AG09319 (cell line): ENCODE measurements at places on chromosomes 7 and 10.

DNA sequence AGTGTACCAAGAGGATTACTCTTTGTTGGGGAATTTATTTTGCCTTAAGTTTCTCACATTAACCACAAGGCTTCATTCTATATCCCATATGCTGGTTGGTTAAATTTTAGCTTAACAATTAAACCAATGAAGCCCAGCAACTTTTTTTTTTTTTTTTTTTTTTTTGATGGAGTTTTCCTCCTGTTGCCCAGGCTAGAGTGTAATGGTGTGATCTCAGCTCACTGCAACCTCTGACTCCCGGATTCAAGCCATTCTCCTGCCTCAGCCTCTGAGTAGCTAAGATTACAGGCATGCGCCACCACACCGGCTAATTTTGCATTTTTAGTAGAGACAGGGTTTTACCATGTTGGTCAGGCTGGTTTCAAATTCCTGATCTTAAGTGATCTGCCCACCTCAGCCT is 75.0 kb upstream of the MKX start:
- no peak for DNase-seq

DNA sequence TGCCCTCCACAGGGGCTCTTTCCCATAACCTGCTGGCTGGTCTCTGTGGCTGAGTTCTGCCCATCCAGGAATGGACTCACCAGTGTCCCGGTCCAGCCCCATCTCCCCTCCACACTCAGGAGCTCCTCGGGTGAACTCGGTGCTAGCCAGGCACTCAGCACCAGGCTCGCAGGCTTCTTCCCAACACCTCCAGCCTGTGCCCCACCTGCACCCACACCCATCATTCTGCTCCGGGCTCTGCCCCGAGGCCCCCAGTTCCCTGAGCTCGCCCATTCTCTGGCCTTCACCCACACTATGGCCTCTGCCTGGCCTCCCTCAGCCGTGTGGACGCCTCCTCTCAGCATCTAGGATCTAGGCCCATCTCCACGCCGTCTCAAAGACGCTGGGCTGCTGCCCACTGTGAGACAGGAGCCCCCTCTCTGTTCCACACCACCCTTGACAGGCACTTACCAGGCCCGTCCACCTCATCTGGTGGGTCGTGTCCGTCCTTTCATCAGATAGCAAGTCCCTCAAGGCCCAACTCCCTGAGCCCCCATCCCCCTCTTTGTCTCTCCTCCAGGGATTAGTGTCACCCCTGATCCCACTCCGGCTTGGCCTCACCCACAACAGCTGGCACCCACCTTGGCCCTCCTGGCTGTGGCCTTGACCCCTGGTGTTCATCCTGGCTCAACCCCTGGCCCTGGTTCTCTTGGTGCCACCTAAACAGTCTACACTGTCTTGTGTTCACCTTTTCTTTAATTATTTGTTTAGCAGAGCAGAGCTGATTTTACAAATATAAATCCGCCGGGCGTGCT is 76.0 kb upstream of the FAM20C start:
- no peak for DNase-seq

DNA sequence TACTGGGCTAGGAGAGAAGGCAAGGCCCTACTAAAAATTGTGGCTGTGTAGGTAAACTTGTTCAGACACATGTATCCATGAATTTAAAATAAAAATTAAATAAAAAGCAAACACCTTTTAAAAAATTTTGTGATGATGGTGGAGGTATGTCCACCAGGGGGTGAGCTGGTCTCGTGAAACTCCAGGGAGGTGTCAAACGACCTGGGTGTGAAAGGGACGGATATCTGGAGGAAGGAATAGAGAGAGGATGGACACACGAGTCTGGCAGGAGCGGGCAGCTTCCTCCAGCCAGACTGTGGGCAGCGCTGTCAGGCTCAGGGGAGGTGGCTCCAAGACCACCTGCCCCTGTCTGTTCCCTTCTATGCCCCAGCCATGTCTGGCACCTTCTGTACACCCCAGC is 34.8 kb upstream of the DMBT1 start:
- DNase-seq = no peak

DNA sequence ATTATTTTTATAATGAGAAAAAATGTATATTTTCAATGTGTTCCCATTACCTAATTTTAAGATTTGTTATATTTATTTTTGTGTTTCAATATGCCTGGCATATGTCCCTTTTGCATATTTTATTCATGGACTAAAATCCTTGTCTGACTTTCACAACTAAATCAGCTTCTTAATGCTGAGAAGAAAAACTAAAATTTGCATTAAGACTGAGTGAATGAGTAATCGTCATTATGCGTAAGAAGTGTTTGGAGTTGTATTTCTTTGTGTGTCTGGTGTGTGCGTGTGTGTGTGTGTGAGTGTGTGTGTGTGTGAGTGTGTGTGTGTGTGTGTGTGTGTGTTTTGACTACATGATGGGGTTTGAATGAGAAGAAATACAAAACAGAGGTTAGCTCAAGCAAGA is 201.7 kb upstream of the SP8 start:
- no peak for DNase-seq

GRCh38 chr7:130494431-130494858 is 2.6 kb downstream of the MEST start:
- no peak for DNase-seq

- DNase-seq = no peak
Observed at GRCh38 chr7:108492742-108493141, 33.2 kb downstream of the PNPLA8 start.

DNA sequence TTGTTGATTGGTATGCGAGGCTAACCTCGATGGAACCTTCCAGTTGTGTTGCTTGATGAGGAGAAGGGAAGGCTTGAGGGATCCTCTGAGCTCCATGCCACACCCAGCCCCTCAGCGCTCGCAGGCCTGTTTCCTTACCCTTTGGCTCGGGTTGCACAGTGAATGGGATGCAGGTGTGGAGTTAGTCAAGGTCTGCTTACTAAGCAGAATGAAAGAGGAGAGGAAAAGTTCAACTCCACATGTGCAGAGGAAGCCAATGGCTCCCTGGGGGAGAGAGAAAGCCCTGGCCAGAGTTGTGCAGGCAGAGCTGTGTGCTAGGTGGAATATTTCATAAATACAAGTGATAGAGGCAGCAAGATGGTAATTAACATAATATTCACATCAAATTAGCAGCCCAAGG is 85.5 kb downstream of the JCAD start:
- DNase-seq = no peak

DNA sequence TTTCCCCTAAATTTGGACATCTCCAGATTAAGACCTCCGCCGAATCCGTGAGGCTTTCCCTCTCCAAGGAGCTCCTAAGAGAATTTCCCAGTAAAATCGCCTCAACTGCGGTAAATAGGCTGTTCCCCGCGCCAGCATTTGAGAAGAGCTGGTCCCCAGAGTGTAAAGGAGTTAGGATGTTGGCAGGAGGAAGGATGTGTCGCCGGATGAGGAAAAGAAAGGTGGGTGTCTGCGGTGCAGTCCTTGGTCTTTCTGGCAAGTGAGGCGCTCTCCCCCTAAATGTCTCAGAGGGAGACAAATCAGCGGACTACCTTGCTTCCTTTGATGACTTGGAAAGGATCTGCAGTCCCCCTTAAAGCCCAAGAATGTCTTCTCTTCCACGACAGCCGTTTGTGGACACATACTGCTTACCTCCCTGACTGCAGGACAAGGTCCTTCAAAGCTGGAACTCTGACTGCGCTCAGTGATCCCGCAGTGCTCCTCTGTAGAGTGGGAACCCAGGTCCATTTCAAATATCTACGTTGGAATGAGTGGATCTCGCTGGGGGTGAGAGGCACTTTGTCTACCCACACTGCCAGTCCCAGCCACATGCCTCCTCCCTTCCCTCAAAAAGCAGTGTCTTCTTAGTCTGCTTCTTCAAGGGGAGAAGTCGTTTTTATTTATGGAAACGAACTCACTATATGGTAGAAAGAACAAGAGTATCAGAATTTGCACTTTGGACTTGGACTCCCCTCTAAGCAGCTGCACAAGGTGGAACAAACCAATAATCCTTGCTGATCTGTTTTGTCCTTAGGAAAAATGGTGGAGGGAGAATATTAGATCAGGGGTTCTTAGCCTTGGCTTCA is 1.1 kb upstream of the DLG5 start:
- DNase-seq = no peak

DNA sequence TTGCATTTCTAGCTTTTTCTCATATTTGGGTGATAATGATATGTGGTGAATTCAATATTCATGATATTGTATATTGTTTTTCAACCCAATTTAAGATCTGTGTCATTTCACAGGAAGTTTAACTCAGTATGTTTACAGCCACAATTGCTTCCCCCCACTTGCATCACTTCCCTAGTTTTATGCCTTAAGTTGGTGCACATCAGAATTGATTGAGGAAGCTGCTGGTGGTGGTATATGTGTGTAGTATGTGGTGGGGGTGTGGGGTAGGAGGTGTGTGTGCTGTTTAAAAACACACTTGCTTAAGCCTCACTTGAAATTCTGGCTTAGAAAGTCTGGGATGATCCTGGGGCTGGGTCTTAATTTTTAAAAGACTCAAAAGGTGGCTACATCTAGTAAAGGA is 245.1 kb upstream of the AOAH start:
- no peak for DNase-seq

DNA sequence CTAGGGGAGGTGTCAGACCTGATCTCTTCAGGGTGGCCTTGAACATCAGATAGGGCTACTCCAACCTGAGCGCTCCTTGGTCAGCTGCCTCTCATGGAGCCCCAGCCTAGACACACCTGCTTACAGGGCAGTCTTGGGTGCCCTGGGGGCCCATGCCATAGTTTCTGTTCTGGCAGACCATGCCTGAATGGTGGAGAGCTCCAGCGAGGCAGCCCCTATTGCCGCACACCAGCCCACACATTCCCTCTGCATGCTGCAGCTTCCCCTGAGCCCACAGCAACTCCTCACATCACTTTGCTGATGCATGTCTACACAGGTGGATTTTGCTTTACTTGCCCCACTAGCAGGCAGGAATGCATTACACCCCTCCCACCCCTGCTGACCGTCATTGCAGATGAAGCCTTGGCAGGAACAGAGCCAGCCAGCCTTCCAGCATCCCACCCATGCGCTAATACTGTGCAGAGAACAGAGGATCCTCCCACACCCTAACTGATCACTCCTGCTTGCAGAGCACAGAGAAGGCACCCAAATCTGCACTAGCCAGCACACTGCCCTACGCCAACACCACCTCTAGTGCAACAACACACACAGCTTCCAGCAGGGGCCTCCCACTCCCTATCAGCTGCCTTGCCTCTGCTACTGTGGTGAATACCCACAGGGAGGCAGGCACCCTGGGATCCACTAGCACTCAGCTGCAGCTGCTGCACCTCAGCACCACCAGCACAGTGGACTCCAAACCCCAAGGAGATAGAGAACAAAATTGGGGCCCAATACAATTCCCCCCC is 43.0 kb upstream of the GRM3 start:
- DNase-seq = no peak

- no peak for DNase-seq
Observed at GRCh38 chr7:131620673-131621609, 64.5 kb upstream of the PODXL start.

DNA sequence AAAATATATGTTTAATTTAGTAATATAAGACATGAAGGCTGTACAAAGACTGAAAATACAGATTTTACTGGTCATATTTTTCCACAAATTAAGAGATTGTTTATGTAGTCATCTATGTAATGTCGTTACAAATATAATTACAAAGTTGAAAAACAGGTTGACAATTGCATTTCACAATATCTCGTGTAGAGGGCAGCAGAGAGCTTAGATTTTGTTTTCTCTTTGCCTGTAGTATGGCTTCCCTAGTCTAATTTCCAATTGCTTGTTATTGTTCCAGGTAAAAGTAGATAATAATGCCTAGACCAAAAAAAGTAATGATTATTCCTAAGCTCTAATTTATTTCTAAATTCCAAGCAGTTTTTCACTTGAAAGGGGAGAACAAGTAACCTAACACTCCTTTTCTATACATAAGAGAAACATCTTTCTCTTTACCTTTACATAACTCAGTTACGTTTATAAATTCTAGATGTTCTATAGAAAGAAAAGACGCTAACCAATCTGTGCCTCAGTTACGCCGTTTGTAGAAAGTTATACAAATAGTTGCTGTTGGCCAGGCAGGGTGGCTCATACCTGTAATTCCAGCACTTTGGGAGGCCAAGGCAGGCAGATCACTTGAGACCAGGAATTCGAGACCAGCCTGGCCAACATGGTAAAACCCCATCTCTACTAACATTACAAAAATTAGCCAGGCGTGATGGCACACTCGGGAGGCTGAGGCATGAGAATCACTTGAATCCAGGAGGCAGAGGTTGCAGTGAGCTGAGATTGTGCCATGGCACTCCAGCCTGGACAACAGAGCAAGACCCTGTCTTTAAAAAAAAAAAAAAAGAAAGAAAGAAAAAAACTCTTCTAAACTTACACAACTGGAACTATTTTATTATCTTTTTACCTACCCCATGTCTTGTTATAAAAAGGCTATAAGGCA is 30.0 kb downstream of the NET1 start:
- no peak for DNase-seq

DNA sequence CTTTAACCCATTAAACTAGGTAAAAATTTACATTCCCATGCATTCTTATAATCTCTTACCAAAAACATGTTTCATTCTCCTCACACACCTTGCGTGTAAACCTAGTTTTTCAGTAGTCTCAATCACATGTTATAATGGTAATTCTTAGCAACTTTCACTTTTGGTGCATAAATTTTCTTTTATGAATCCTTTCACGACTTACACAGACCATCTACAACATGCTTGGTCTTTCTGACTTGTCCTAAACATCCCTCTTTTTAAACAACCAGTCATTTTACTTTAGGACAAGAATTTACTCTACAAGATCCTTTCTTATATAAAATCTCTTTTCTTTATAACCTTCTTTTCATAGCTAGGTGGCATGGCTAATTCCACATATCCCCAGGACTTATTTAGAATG is 25.8 kb downstream of the FBXL13 start:
- DNase-seq = no peak

- no peak for DNase-seq
Observed at GRCh38 chr7:147578196-147578595, 1012.4 kb upstream of the C7orf33 start.

DNA sequence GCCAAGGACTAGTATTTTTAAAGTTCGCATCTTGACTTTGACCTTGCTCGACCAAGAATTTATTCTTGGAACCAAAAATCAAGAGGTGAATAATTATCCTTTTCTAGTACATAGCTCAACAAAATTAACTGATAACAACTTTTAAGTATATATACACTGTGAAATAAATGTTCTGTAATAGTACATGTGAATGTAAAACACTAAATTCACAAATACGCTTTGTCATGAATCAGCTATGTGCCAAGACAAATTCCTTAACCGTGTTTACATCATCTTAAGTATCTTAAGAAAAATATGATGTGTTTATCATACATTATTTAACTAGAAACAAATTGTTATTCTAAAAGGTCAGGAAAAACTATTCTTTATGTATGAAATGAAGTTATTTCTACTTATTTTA is 83.3 kb downstream of the CUL2 start:
- DNase-seq = no peak

GRCh38 chr7:135645296-135645904 is 16.9 kb upstream of the STMP1 start:
- no peak for DNase-seq

- DNase-seq = no peak
Observed at GRCh38 chr7:135147899-135148721, at the start of gene TMEM140. Gene TMEM140, plus strand, starts transcription at chr7:135148072. Its CDS starts 16,370 bp downstream, at chr7:135164442.

- no peak for DNase-seq
Observed at GRCh38 chr10:93443481-93443880, 38.7 kb downstream of the MYOF start.
